ENCODE measurements at places on chromosomes 2 and 18.

- no peak for DNase-seq
Observed at GRCh38 chr2:38792751-38793150, 14.7 kb downstream of the GEMIN6 start.

GRCh38 chr2:241814643-241815476 lies 5.9 kb downstream of the NEU4 start:
- DNase-seq = no peak

GRCh38 chr2:120029672-120030640 lies 17.1 kb downstream of the EPB41L5 start:
- no peak for DNase-seq

- no peak for DNase-seq
Observed at GRCh38 chr2:230821261-230821990, 43.3 kb upstream of the ITM2C start.

DNA sequence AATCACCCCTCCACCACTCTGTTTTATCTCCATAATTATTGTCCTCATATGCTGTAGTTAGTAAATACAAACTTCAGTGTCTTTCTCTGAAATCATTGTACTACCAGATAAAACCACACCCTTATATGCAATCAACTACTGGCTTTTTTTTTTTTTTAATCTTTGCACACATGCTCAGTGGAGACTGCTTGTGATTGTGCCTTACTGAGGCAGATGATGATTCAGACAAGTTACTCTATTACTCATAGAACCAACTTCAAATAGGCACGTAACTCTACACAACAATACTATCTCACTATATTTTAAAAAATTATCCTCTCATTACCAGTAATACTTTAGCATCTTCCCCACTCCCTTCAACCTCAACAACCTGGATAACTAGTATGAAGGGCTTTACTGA lies 1278.4 kb upstream of the PIK3C3 start:
- no peak for DNase-seq

DNA sequence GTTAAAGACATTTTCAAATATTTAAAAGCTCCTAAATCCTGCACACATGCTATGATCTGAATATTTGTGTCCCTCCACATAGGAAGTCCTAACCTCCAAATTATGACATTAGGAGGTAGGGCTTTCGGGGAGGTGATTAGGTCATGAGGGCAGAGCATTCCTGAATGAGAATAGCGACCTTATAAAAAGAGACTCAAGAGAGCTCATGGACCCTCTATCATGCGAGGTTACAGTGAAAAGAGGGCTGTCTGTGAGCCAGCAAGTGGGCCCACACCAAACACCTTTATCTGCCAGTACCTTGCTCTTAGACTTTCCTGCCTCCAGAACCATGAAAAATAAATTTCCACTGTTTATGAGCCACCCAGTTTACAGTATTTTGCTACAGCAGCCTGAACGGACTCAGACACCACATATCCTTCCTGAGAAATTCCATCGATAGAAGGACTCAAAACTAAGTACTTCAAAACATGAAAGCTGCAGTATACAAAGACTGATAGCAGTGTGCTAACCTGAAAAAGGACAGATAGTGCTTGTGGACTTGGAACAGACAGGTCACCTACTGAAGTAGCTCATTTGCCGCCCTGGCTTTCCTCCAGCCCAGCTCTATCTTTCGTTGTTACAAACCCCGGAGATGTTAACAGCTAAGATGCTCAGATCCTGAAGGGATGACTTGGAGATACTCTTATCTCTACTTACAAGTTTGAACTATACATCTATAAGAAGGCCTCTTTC lies 13.8 kb downstream of the FAM210A start:
- no peak for DNase-seq

DNA sequence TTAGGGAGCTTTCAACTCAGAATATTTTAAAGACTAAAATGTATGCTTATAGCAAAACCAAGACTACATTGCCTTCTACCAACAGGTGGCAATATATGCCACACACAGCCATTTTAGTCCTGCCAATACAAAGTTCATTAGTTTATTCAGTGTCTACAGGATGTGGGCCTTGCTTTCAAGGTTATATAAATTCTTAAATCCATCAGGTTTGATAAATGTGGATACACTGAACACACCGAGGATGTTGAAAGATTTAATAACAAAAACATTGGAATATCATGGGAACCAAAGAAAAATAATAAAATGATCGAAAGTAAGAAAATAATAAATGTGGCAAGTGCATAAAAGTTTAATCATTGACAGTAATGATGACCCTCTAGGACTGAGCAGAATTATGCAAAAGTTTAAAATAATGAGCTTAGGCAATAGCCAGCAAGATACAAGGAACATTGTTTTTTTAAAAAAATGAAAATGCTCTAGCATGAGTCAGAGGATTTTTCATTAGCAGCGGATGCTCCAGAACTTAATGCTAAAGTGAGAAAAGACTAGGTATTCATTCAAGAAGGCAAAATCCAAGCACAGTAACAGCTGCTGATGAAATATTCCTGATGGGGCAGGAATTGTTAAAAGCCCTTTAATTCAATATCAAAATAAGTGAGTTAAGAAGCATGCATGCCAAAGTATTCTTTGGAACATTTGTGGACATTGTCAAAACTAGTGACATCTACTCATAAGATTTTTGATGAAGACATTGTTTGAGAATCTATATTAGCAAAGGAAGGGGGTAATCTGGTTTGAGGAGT lies 14.2 kb downstream of the SCN9A start:
- DNase-seq = no peak

DNA sequence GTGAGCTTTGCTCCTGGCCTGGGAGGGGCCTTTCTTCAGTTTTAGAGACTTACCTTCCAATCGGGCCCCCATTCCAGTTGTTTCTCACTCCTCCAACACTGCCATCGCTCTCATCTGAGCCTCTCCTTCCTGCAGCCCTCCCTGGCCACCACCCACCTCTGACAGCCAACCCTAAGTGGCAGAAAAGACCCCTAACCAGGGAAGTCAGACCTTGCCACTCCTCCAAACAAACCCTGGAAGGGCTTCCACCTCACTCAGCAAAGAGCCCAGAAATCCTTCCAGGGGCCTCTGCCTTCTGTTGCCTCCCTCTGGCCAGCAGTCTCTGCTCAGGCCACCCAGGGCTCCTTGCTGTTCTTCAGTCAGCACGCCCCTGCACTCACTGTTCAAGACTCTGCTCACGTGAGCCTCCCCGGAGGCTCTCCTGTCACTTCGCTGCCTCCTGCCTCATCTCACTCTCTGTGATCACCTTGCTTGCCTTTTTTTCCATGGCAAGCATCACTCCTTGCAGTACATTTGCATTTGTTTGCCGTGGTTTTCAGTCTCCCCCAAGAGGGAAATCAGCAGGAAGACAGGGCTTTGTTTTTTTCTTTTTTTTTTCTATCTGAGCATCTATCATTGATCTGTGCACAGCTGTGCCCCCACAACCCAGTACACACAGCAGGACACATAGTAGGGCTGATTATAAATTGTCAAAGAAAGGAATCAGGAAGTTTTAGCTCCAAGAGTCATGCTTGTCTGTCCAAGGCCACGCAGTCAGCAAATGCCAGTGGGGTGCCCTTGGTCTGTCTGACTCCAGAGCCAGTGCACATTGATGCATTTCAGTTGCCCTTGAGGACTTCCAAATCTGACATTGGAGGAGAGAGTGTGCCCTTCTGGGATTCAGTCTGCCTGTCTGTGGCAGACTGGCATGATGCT lies 83.9 kb downstream of the INHBB start:
- DNase-seq = no peak

DNA sequence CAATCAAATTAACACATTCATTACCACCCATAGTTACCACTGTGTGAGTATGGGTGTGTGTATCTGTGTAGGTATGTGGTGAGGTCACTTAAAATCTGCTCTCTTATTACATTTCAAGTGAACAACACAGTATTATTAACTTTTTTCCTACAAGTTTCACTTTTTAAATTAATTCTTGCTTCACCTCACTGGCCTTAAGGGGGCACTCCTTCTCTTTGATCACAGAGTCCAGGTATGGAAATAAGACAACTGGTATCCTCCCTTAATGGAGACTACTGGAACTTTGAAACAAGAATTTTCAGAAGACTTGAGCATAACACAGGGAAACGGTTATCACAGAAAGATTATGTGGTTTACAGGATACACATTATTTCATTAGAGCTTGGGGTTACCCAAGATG lies 255.8 kb downstream of the ASXL3 start:
- no peak for DNase-seq

DNA sequence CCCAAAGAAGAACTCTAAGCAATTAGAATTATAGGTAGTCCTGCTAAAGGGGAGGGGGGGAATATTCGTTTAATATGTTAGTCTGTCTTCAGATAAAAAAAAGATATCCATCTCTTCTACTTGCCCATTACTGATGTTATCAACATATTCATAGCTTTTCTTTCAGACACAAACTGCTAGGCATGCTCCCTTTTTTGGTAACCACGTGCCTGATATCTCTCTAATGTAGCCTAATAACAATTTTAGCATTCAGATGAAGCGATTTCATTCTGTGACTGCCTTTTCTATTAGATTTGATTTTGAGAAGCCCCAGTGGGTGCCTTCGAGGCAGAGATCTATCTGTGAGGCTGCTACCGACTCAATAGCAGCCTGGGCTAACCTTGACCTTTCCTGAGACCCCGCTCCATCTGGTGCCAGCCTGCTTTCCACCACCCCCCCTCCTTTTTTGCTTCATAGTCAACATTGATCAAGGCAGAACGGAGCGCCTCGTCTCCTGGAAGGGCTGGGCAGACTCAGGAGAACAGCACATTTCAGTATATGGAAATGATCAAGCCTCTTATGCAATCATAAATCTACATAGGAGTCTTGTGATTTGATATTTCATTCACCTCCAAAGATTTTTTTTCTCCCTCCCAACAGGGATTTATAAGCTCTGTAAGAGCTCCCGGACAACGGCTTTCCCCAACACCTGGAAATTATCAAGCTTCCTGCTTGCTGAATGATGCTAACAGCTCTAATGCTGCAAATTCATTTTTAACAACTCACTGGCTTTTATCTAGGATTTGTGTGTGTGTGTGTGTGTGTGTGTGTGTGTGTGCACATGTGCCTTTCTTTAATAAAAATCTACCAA lies 14.7 kb upstream of the BCL11A start:
- DNase-seq = no peak

- DNase-seq = no peak
Observed at GRCh38 chr18:22141211-22141610, 28.2 kb upstream of the GATA6 start.

- no peak for DNase-seq
Observed at GRCh38 chr2:169771612-169772011, 27.1 kb upstream of the SSB start.

DNA sequence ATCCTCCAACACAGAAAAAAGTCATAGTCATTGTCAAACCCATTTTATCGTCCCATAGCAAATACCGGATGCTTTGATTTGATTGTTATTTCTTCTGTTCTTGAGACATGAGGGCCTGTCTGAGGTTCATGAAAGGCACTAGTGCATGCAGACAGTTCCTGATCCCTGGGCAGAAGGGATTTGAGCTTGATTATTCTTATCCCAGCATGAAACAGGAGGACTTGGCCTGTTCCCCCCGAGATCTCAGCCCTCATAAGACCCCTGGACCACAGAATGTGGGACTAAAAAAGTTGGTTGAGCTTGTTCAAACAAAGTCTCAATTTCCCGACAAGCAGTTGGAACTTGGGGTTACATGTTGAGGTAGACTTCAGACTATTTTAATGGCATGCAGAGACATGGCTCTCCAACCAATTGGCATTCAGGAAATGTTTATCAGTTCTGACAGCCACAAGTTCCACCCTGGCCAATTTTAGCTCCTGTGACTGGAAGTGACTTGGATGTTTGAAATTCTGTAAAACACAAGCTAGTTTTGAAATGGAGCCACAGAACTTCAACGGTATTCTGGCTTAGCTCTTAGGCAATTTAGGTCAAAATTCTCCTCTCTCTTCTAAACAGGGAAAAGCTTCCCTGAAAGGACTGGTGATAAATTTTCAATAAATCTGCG lies 366.9 kb upstream of the SLC14A2 start:
- no peak for DNase-seq

- no peak for DNase-seq
Observed at GRCh38 chr2:225122583-225123486, 80.6 kb upstream of the DOCK10 start.

DNA sequence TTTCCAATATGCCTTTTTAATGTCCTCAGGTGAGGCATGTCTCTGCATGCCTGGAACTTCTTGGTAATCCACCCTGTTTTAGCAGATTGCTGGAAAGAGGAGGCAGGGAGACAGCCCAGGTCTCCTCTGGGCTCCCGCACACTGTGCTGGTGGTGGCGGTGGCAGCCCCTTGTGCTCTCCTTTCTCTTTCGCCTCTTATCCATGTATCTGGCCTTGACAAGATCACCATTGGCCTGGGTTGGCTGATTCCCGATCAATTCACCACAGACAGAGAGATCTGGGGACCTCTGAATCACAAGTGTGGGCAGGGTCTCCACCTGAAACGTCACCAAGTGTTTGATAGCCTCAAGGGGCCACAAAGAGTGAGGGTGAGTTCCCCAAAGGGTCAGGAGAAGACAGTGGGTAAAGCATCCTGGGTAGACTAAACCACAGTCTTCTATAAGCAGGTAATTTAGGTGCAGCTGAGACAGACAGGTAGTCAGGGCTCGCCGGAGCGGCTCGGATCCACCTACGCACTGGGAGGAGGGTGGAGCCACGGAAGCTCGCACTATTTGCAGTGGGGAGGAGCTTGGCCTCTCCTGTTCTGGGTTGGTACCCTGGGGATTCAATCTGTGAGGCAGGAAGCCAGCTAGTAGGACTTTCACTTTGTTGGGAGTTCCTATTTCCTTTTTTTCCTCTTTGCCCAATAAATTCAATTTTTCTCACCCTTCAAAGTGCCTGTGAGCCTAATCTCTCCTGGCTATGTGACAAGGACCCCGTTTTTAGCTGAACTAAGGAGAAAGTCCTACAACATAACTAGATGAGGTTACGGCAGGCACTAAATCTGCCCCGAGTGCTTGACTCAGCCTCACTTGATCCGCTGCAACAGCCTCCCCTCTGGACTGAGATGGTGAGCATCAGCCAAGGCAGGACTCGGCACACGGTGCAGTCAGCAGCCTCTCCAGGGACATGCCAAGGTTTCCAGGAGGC lies 57.6 kb downstream of the SLC4A3 start:
- DNase-seq = no peak

DNA sequence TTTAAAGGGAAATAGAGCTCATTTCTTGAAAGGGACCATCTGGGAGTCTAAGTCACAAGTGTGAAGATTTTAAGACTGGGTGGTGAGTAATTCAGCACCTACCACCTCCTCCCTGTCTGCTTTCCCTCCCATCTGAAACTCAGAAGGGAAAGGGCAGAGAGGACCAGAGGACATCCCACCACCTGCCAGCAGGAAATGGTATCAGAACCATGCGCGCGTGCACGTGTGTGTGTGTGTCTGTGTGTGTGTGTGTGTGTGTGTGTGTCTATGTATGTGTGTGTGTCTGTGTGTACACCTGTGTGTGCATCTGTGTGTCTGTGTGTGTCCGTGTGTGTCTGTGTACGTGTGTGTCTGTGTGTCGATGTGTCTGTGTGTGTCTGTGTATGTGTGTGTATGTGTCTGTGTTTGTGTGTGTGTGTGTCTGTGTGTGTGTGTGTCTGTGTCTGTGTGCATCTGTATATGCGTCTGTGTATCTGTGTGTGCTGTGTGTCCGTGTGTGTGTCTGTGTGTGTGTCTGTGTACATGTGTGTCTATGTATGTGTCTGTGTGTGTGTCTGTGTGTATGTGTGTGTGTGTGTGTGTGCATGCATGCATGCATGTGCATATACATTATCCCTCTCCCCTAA lies 76.8 kb downstream of the ZFP36L2 start:
- no peak for DNase-seq
